A673 (cell line): ENCODE measurements at places on chromosomes 6 and 20.

- no peak for DNase-seq
Measured at GRCh38 chr6:126926926-126927325, 191.5 kb upstream of the RSPO3 start.

DNA sequence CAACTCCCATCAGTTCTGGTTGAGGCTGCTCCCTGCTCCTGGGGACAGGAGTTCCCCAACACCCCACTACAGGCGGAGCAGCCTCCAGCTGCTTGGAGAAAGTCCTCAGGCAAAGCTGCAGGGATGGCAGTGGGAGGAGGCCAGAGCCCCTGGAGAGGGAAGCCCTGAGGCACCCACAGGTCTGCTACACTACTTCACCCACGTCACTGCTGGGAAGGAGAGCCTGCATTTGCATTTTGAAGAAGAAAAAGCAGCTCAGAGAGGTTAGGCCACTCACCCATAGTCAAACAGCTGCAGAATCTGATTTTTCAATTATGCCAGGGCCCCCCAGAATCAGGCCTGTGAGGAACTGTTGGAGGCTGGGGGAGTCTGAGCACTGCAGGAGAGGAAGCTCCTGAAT is 17.2 kb downstream of the BFSP1 start:
- DNase-seq = no peak

DNA sequence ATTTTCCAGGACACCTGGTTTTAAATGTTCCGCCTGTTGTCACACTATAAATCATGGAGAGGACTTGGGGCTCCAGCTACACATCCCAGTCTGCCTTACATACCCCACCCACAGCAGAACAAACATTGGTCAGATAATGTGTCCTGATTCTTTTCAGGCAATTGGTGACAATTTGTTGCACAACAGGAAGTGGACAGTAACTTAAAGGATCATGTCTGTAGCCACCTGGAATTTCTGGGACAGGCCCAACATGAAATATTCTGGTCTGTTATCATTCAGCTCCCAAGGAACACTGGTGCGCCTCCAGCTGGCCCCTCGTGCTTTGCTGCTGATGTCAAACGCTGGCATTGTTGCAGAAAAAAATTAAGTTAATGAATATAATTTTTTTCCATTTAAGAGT is 117.2 kb downstream of the SOBP start:
- no peak for DNase-seq

DNA sequence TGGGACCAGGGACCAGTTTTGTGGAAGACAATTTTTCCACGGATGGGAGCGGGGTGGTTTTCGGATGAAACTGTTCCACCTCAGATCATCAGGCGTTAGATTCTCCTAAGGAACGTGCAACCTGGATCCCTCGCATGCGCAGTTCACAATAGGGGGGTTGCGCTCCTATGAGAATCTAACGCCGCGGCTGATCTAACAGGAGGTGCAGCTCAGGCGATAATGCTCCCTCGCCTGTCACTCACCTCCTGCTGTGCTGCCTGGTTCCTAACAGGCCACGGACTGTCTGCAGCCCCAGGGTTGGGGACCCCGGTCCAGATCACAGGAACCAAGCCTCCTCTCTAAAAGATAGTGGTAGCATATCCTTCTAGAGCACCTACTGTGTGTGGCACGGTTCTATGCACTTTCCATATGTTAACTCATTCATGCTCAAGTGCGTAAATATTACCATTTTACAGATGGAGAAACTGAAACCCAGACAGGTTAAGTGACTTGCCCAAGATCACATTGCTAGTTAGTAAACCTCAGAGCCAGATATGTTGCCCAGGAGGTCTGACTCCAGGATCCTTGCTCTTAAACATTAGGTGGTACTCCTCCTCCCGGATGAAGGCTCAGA is 25.3 kb downstream of the SPDEF start:
- DNase-seq = no peak

DNA sequence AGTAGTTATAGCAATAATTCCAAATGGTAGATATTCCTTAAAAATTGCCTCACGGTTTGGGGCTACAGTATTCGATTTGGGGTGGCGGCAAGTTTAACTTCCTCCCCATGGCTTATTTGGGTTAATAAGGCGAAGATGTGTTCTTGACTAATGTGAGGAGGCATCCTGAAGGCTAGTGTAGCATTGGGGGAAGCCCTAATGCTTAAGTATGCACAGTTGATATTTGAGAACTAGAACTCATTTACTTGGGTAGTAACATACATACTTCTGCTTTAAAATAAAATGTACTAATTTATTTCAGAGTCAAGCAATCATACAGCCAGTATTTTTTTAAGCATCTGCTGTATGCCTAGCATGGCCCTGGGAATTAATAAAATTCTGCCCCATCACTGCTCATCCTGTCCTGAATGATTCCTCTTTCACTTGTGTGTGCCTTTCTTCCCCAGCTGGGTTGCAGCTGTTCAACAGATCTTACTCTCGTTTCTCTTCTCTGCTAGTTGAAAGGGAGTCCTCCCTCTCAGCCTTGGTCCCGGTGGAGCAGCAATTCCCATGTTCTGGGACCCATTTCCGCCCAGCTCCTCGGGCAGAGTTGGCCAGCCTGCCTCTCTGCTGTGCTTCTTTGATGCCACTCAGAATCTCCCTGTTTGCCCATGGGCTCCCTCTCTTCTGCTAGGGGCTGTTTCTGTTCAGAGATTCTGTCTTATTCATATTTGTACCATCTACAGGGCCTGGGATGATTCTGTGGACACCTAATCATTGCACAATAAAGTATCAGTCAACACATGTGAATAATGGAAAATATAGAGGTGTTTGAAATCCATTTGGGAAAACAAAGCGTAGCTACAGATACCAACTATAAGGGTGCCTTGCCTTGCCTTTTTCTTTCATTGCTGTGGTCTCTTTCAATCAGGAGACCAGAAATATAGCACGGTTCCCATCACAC is 104.8 kb downstream of the ARID1B start:
- DNase-seq = no peak

- DNase-seq = no peak
Measured at GRCh38 chr6:54988576-54988975, 142.0 kb downstream of the FAM83B start.

- DNase-seq = peak; percentile 78
Measured at GRCh38 chr6:33344701-33345697, 27.5 kb upstream of the ZBTB22 start.

DNA sequence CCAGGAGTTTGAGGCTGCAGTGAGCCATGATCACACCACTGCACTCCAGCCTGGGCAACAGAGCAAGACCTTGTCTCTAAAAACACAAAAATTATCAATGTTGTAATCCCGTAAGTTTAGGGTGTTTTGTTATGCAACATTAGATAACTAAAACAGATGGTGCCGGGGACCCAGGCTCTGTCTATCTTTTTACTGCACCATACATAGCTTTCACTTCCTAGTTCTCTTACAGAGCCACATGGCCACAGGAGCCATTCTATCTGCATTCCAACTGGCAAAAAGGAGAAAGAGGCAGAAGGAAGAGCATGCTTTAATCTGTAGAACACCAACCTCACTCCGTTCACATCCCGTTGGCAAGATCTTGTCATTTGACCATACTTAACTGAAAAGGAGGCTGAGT is 5.4 kb upstream of the TCF15 start:
- DNase-seq = no peak

DNA sequence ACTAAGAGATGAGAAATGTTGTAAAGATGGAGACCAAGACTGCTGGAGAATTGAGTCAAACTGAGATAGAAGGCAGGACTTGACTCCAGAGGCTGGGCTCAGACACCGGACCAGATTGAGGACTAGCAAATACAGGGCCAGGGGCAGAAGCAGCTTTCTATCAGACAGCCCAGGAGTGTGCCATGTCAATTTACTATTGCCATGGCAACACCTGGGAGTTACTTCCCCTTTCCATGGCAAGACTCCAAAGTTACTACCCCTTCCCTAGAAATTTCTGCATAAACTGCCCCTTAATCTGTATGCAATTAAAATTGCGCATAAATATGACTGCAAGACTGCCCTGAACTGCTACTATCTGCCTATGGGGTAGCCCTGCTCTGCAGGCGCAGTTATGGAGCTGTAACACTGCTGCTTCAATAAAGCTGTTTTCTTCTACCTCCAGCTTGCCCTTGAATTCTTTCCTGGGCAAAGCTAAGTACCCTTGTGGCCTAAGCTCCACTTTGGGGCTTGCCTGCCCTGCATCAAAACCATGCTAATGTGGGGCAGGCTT is 90.1 kb upstream of the EDN1 start:
- DNase-seq = no peak
